ENCODE measurements at places on chromosomes 2 and 18. TPM values are rescaled to one million over a fixed set of nuclear protein-coding genes. Genes with fewer than 3 reads are reported as not detected.

Gene CFAP65
- not detected for total RNA-seq

Gene UNC80
- total RNA-seq = not detected

Gene REV1
- total RNA-seq = 49.1 TPM

Gene SERPINB11
- total RNA-seq = not detected

Gene C2orf80
- total RNA-seq = not detected

Gene UPP2
- total RNA-seq = not detected

Gene ASPRV1
- 0.40 TPM for total RNA-seq

Gene PLGLB2
- not detected for total RNA-seq

Gene CNTNAP5
- total RNA-seq = not detected

Gene ZAP70
- total RNA-seq = 0.51 TPM

Gene FOXI3
- not detected for total RNA-seq

Gene CRYBA2
- not detected for total RNA-seq

Gene TRPM8
- total RNA-seq = not detected

Gene TNFAIP6
- not detected for total RNA-seq

Gene STPG4
- total RNA-seq = 0.15 TPM

Gene FOSL2
- total RNA-seq = 3.4 TPM

Gene CCDC74A
- total RNA-seq = 0.15 TPM

Gene SLC8A1
- total RNA-seq = not detected

Gene OTOS
- not detected for total RNA-seq

Gene GKN2
- not detected for total RNA-seq

Gene SYT4
- total RNA-seq = not detected

Gene FLACC1
- total RNA-seq = 0.35 TPM

Gene SAG
- total RNA-seq = not detected

Gene ACSL3
- total RNA-seq = 305 TPM

Gene GALR1
- total RNA-seq = not detected

Gene NXPH2
- total RNA-seq = not detected

Gene NEUROD1
- total RNA-seq = not detected

Gene ZNF521
- not detected for total RNA-seq

Gene REG3G
- total RNA-seq = not detected

Gene ST8SIA3
- total RNA-seq = not detected

Gene RSAD2
- 0.11 TPM for total RNA-seq

Gene GNLY
- total RNA-seq = not detected

Gene TYMS
- total RNA-seq = 80.1 TPM

Gene SLC38A11
- 9.2 TPM for total RNA-seq

Gene SLC30A3
- total RNA-seq = 0.38 TPM

Gene CNNM4
- 3.0 TPM for total RNA-seq

Gene SGO2
- total RNA-seq = 16.2 TPM

Gene ASB18
- not detected for total RNA-seq

Gene EML6
- 19.9 TPM for total RNA-seq

Gene SMC6
- total RNA-seq = 55.3 TPM

Data from HepG2 (cell line).